ENCODE measurements at places on chromosomes 4 and X. TPM values are rescaled to one million over a fixed set of nuclear protein-coding genes. Genes with fewer than 3 reads are reported as not detected.

- DNase-seq, result peak; percentile 14
Measured at GRCh38 chr4:110452546-110452945, 23.4 kb upstream of the ENPEP start.

DNA sequence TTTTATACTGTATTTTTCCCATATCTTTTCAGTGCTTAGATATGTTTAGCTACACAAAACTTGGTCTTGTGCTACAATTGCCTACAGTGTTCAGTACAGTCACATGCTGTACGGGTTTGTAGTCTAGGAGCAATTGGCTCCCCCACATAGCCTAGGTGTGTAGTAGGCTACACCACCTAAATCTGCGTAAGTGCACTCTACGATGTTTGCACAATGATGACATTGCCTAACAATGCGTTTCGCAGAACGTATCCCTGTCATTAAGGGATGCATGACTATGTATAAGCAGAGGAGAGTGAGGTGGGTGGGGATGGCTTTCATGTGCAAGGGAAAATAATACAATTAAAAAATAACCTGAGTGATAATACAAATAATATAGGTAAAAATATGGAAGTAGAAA lies 131.4 kb downstream of the GBA3 start:
- no peak for DNase-seq

DNA sequence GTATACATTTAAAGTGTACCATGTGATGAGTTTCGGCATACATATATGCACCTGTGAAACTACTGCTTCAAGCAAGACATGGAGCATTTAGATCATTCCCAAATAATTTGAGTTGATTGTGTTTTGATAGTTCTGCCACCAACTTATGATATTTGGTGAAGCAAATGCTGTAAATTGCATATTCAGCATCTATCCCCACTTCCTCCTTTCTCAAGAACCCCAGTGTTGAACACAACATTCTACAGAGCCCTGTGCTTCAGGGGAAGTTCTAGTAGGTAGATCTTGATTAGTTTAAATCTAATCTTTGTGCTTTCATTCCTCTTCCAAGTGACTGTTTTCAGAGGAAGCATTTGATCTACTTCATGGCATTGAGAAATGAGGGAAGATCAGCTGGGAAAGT lies 5.4 kb upstream of the SHROOM3 start:
- DNase-seq, result no peak

- no peak for DNase-seq
Measured at GRCh38 chr4:131566026-131566425, 1583.1 kb upstream of the PCDH10 start.

PRSS12 gene
- not detected for total RNA-seq

GRCh38 chrX:31237189-31237588 lies 165.3 kb upstream of the FTHL17 start:
- no peak for DNase-seq

- no peak for DNase-seq
Measured at GRCh38 chrX:53969540-53969939, 74.7 kb downstream of the PHF8 start.

DNA sequence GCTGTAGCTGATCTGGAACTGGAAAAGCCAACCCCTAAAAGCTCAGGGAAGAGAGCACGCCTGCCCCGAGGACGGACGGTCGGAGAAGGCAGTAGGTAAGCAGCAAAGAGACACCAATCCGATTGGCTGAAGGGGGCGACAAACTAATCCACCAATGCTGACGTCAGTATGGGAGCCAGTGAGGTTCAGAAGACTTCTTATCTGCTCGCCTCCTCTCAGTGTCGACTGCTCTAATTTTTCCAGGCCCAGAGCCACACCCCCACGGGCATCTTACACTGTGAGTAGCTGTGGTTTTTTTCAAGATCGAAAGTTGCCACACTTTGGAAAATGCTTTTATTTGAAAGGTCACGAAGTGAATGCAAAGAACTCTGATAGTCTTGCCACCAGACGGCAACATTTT lies at the start of gene DCAF8L1:
Gene DCAF8L1 (minus strand): TSS at position 101 of the 400 bp plus-strand sequence. CDS start 115 bp downstream, outside the sequence.
- no peak for DNase-seq

VGLL1 gene
- not detected for total RNA-seq

- no peak for DNase-seq
Measured at GRCh38 chr4:140851032-140851636, 94.9 kb upstream of the TBC1D9 start.

DNA sequence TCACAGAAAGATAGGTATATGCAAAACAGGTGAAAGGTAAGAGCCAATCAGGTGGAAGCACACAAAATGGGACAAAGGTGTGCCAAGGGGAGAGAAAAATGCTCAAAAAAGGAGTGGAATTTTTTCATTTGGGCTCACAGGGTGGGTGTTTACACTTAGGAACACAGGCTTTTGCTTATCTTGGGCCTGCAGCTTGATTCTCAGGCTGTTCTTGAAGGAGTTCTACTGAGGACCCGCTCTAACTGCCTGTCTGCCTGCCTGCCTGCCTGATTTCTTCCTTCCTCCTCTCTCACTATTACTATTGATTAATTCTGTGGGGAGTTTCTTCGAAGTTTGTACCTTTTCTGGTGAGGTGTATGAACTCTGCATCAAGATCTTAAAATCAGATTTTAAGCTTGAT lies 120.3 kb upstream of the CTSO start:
- no peak for DNase-seq

- no peak for DNase-seq
Measured at GRCh38 chr4:1044469-1045192, 33.2 kb downstream of the FGFRL1 start.

- no peak for DNase-seq
Measured at GRCh38 chr4:7155590-7156071, 36.7 kb upstream of the SORCS2 start.

DNA sequence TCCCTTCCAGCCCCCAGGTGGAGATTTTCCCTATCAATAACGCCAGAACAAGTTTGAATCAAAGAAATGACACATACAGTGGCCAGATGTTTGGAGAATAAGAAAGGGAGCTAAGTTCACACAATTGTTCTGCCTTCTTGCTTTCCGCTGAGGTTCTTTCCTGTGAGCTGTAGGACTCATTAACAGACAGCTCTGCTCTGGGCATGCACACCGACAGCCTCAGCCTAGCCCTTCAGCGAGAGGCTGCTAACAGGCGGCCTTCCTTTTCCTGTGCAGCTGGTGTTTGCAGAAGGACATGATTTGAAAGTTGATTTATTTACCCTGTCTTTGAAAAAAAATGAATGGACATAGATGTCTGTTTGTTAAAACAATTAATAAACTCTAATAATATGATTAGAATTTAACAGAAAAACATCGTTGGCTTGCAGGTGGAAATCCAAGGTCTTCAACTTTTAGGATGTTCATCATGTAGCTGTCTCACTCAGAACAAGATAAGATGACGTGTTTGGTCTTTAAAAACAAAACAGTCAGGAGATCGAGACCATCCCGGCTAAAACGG lies 183.3 kb downstream of the KDR start:
- DNase-seq, result no peak

DNA sequence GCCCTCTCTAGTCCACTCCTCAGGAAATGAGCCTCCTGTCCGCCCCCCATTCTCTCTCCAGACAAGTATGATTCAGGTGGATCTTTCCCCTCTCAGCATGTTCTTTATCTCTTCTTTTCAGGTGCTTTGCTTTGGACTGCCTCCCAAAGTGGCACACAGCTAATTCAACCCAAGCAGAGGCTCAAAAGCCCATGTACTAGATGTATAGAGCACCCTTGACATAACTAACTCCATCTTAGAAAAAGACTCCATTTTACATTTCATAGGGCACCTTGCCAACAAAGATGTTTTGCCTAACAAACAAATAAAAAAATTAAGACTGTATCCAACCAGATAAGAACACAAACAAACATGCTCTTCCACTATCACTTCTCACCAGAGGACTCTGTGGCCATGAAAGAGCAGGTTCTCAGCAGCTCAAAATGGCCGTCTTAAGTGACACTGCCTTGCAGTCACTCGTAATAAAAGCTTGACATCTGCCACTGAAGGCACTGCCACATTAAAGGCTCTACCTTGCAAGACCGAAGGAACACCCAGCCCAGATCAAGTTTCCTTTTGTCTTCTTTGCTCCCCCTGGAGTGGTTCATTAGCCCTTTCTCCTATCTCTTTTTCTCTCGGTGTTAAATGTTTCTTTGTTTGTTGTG lies 84.9 kb upstream of the TAB3 start:
- DNase-seq, result no peak

GRCh38 chr4:56622176-56622575 lies 58.9 kb downstream of the HOPX start:
- no peak for DNase-seq

DNA sequence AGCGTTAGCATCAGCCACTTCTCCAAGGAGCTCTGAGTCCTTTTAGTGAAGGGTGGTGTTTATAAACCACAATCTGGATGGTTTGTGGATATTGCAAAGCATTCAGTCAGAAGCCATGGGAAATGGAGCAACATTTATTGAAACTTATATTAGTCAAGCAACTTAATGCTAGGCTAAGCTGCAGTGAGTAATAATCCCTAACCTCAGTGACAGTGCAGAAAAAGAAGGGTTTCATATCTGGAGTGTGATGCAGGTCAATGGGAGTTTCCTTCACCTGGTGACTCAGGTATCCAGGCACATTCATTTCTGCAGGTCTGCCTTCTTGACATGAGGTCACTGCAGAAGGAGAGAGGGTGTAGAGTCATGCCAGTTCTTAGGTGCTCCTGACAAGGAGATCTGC lies 10.4 kb upstream of the DRD5 start:
- DNase-seq, result no peak

BTC gene
- total RNA-seq, result 0.10 TPM

DNA sequence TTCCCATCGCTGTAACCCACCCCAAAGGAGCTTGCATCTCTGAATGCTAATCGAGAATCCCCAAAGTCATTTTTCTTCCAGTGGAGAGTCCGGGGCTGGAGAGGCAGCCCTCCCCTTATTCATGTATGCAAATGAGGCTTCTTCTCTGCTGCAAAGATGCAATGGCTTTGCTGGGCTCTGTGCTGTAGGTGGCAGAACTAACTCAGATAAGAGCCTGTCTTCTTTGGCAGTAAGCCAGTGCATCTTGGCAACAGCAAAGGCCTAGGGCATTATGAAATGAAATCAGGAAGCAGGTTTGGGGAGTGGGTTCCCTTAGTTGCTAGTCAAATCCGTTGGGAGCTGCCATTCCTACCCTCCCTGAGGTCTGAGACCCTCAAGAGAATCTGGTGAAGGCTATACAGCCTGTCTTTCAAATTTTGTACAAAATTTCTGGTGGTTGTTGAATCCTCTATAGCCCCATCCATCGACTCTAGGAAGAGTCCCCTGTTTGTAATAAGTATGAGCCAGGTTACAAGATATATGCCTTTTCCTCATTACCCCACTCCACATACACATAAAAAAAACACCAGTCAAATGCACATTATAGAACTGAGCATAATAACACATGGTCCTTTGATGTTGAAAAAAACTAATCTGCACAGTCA lies 290.6 kb upstream of the TAPT1 start:
- no peak for DNase-seq

STATH gene
- not detected for total RNA-seq

DNA sequence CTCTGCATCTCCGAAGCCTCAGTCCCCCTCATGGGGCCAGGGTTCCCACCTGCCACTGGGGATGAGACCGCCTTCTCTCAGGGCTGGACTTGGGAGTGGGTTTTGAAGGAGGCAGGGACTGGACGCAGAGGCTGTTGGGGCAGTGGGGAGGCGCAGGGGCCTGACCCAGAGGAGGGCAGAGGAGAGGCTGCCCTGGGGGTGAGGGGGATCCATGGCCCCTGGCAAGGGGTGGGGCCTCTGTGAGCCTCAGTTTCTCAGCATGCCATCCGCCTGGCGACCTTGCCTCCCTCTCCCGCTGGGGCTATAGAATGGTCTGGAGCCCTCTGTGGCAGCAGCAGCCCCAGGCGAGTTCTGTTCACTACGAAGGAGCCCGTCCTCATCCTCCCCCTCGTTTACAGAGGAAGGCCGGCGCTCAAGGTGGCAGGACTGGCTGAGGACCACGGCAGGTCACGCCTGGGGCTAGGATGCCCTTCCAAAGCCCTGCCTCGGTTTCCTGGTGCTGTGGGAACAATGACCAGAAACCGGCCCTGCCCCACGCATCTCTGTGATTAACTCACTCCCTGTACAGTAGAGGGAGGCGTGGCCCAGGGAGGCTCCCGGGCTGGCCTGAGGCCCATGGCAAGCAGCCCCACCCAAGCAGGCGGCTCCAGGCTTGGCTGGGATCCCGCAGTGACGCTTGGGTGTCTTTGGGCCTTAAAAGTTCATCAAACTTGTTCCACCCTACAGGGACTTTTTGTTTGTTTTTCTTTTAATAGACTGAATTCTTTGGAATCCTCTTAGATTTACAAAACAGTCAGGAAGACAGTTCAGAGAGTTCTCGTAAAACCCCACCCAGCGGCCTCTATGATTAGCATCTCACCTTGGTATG lies 16.0 kb upstream of the SH3TC1 start:
- DNase-seq, result peak; percentile 62

PCYT1B gene
- not detected for total RNA-seq

GRCh38 chr4:141126769-141127168 lies 6.5 kb downstream of the RNF150 start:
- no peak for DNase-seq

SUPT20HL2 gene
- total RNA-seq, result not detected

LPAR4 gene
- not detected for total RNA-seq

DNA sequence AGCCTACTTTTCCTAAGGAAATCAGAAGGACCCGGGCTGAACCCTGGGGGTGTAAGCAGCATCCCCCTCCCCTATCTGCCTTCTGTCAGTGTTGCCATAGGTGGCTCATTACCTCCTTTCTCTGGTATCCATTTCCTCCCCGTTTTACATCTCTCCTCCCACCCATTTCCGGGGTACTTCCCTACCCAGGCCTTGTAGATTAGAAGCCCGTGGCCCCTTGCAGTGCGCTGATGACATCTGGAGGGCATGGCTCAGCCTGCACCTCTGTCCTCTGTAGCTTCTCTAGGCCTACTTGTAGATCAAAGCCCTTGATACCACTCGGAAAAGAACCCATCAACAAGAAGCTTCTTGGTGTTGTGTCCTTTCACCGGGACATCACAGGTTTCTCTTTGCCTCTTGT lies 71.8 kb downstream of the NBDY start:
- no peak for DNase-seq

TRIM75 gene
- not detected for total RNA-seq

- DNase-seq, result no peak
Measured at GRCh38 chr4:59971952-59972351, 1228.2 kb upstream of the ADGRL3 start.

GRCh38 chr4:173526027-173526482 lies 4.0 kb downstream of the HAND2 start:
- no peak for DNase-seq

GRCh38 chr4:150572704-150573504 lies 9.0 kb upstream of the MAB21L2 start:
- no peak for DNase-seq

ERCC6L gene
- not detected for total RNA-seq

DNA sequence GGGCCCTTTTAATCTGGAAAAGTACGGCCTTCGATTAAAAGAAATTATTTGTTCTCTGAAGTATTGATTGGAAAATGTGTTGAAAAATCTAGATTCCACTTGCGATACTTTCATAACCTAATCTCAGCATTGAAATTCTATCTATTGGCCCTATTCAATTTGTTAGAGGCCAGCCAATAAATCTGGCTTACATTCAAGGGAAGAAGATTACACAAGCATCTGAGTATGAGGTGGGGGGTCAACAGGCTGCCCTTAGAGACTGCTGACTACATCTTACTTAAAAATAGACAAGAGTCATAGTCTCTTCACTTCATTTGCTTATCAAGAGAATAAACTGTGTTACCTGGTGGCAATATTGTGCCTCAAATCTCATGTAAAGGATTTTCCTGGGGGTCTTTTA lies 248.0 kb upstream of the KCNIP4 start:
- DNase-seq, result no peak

BRS3 gene
- not detected for total RNA-seq

Measured in gastrocnemius medialis (tissue), 4 donors.